ENCODE measurements at places on chromosomes 5 and 9.
A peak's percentile ranks its signal among the peaks of the same experiment; 100 is the strongest.

DNA sequence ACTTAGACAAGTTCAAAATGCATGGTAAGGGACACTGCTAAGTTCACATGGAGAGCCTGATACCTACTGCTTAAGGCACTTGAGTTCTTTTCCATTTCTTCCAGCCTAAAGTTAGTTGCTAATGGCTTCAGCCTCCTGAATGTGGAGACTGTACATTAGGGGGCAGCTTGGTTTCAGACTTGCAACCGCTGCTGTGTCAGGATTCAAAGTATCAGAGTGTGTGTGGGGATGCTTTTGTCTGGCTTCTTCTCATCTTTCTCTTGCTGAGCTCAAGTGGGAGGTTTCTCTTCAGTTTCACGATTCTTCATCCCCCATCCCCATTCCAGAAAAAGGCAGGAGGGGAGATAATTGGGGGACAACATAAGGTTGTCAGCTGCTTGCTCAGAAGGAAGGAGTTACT, 49.4 kb downstream of the ATP10B start:
- no peak for DNase-seq

GRCh38 chr9:36318212-36318802, 60.1 kb upstream of the GNE start:
- no peak for DNase-seq

- DNase-seq, result no peak
These were observed 23.6 kb downstream of the CTSL start for GRCh38 chr9:87749335-87750035.

- no peak for DNase-seq
These were observed 53.6 kb downstream of the WNK2 start for GRCh38 chr9:93237540-93237939.

DNA sequence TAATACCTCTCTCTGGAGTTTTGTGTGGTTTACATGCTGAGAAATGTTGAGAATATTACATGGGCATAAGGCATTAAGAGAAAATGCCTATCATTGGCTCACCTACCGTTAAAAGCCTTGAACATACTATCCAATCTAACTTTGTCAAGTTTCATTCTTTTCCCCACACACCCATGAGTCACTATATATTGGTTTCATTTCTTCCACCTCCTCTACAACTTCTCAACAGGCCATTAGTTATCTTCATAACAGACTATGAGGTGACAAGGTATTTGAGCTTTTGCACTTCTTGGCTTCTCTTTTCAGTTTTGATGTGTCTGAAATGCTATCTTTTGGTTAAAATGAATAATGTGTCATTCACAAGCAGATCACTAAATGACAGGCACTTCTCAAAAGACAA, 288.0 kb downstream of the KCNN2 start:
- DNase-seq, result no peak

DNA sequence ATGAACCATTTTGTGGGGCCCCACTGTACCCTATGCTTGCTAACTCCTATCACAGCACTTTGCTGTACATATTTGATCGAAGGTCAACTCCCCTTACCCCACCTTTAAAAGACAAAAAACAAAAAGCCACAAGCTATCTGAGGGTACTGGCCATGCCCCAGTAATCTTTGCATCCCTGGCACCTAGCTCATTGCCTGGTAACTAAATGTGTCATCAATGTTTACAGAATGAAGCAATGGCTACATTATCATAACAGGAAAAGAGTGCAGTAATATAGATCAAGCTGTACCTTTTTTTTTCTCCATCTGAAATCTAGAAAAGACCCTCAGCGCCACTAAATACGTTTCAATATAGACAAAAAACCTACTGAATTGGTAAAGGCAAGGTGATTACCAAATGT, 188.0 kb downstream of the ELAVL2 start:
- no peak for DNase-seq

DNA sequence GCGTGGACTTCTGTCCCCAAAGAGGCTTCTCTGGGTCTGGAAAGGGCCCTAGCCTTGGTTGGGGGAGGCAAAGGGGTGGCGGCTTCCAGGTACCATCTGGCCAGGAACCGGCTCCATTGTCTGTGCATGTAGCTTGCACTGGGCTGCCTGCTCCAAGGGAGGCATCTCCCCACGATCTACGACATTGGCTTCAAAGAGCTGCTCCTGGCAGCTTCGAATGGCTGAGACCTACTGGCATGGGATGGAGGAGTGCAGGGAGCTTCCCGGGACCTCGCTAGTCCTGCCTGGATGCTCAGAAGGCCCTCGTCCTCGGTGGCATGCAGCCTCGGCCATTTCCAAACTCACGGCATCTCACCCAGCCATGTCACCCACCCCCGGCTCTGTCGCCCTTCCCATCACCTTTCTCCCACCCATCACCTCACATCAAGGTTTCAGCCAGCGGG, 137.8 kb downstream of the KCNIP1 start:
- no peak for DNase-seq

DNA sequence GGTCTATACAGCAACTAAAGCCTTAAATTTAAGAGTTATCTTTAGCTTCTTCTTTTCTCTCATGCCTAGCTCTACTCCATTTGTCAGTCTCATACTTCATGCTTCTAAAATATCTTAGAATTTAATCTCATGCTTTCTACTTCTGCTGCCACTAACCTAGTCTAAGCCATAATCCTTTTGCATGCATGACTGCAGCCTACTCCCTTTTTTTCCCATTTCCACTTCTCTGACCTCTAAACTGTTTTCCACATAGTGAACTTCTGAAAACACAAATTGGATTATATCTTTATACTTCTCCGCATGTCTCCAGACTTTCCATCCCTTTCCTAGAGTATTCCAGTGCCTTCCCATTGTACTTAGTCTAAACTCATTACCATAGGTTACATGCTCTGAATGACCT, 193.0 kb downstream of the XRCC4 start:
- no peak for DNase-seq

DNA sequence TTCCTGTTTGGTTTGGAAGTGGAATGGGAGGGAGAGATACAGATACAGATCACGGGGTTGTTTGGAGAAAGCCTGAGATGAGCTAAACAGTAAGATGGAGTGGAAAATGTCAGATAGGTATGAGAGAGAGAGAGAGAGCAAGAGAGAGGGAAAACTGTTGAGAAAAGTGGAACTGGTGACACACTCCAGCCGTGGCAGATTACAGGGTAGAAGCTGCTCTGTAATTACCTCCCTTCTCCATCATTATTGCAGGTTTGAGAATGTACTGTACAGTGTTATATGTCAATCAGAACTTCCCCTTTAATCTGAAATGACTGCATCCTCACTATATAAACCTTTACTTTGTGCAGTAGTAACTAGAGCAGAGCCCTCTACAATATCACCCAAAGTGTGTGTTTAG, 74.5 kb upstream of the WWC1 start:
- no peak for DNase-seq

GRCh38 chr9:132548751-132549640, 33.4 kb upstream of the BARHL1 start:
- peak; percentile 49 for DNase-seq

DNA sequence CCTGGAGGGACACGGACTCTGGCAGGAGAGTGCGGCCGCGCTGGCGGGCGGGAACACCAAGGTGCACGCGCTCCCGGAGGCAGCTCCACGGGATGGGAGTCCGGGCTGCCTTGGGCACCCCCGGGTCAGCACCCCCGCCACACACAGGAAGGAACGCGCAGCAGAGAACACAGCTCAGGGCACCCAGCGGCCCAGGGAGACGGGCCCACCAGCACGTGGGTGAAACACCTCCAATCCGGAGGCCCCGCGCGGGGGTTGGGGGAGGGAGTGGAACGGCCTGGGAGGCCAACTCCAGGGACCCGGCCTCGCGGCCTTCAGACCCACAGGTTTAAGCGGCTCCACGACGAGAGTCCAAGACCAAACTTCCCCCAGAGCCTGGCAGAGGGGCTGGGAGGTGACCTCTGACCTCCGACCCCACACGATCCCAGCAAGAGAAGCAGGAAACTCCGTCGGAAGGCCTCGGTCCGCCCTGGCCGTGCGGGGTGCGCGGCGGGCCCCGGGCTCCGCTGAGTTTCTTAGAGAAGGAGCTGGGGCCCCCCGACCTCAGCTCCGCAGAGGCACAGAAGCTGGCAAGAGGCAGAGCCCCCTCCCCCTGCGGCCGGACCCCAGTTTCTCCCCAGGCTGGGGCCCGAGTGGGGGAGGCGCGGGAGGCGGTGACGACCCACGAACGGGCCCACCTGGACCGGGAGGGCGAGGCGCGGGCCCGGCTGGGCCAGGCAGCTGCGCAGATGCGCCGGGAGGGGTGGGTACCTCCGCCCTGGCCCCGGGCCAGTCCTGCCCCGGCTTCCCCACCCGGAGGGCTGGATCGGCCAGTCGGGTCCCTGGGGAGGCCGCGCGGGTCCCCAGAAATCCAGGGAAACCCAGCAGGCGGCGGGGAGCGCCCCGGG, 851 bp downstream of the NACC2 start:
- peak; percentile 70 for DNase-seq

DNA sequence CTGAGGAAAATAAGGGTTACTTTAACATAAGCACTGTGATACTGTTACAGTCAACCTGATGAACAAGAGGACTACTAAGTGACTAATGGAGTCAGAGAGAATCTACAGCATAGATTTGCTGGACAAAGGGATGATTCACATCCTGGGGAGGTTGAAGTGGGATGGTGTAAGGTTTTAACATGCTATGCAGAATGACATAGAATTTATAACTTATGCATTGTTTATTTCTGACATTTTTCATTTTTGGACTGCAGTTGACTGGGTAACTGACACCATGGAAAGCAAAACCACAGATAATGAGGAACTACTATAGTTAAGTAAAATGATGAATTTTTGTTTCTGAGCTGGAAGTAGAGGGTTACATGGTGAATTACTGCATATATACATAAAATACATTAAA, 389.2 kb downstream of the MAT2B start:
- DNase-seq, result peak; percentile 27

- peak; percentile 76 for DNase-seq
These were observed at the start of gene PDE4D for GRCh38 chr5:59893429-59894227. Gene PDE4D, minus strand, starts transcription at chr5:59893726.

DNA sequence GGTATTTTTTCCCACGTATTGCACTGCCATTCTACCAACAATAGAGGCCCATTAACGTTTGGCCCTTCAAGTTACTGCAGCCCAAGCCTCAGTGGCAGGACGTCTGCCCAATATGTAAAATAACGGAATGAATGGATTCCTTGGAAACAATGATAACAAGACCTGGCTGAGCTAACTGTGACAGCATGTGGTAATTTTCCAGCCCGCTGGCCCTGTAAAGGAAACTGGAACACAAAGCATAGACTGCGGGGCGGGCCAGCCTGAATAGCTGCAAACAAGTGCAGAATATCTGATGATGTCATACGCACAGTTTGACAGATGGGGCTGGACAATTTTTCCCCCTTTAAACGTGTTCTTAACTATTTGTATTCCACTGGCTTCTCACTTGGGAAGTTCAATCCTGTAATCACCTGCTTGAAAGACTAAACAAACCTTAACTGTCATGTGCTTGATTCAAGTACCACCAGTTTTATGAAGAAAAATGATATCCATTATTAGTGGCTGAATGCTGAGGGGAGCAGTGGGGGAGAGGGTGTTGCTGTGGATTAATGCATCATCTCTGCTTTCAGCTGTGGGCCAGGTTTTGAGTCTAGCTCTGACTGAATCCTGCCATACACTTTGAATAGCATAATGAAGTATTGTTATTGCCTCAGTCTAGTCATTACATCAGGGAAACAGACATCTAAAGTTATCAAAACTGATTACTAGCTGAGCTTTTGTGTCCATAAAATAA, 323.9 kb downstream of the TMEM161B start:
- DNase-seq, result no peak

DNA sequence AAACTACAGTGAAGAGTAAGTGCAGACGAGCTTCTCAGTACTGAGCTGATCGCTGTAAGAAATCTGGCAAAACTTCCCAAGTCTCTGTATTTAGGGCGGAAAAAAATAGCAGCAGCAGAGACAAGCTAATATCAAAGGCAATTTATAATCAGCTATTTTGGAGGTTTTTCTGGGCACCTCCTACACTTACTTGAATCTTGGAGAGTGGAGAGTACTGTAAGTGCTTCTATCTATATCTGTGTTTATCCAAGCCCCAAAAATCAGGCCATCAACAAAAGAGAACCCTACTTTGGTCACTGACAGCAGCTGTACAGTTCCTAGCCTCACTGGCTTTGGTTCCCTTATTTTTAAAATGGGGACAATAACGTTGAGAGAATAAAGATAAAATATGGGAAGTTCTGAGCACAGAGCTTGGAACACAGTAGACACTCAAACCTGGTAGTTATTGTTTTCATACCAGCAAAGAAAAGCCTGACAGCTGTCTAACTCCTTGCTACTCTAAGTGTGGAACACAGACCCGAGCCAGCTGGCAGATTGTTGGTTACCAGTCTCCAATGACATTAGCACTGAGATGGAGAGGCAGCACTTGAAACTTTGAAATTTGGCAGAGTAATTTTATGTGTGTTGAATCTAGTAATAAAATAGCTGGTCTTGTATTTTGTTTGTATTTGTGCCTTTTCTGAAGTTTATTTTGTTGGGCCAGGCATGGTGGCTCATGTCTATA, 96.0 kb upstream of the SLC28A3 start:
- DNase-seq, result no peak

- DNase-seq, result no peak
These were observed 7.0 kb upstream of the DCTN4 start for GRCh38 chr5:150765799-150766169.

- DNase-seq, result no peak
These were observed 62.4 kb downstream of the SERINC5 start for GRCh38 chr5:80193401-80193800.

GRCh38 chr5:911601-912000, 18.9 kb downstream of the TRIP13 start:
- peak; percentile 44 for DNase-seq

DNA sequence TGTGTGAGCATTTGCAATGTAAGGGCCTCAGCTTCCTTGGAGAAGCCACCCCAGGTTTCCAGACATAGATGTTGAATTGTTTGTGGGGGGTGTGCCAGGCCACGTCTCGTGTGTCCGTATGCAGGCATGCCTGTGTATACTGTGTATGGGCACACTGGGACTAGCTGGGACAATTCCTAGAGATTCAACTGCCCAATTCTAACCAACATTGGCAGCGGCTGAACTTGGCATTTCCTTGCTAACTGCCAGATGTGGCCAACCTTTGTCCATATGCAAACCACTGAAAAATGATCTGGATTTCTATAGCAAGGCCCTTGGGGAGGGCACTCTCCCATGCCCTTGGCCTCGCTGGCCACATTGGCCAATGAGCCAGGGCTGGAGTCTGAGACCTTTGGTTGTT, 50.3 kb downstream of the SAR1B start:
- DNase-seq, result no peak

DNA sequence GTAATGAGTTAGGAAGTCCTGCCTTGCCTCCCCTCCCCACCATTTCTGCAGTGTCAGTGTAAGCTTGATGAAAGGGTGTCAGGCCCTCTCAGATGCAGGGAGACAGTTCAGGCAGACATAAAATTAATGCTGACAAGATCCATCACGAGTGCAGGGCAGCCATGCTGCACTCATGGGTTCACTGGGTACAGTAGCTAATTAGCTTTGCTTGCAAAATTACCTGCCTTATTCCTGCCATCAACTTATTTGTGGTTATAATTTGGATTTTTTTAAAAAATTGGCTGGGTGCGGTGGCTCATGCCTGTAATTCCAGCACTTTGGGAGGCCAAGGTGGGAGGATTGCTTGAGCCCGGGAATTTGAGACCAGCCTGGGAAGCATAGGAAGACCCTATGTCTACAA, 17.9 kb downstream of the GALNT12 start:
- DNase-seq, result no peak
